ENCODE measurements at places on chromosomes 7 and 10.
A peak's percentile ranks its signal among the peaks of the same experiment; 100 is the strongest.

DNA sequence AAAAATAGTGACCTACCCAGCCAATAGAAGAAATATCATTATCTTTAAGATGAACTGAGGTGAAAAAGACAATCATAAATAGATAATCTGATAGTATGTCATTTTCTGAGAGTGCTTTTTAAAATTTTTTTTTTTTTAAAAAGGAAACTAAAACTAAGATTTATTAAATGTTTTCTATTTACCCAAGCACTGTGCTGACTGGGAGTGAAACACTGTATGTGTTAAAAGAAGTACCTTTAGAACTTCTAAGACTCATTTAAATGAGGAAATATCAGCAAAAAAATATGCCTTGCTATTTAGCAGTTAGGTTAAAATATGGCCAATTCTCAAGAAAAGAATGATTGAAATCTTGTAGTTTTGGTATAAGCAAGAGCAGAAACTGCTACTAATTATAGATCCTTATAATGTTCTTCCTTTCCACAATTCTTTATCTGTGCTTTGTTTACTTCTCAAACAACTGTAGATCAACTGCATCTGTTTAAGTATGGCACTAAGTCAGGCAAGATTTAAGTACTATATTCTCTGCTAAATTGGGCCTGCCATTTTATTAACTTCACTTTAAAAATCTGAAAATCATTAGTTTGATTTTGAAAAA lies 39.5 kb upstream of the WNT2 start:
- no peak for DNase-seq

- DNase-seq: no peak
These were observed 37.0 kb upstream of the RHOBTB1 start for GRCh38 chr10:60980997-60981396.

GRCh38 chr10:65430979-65431378 lies 1494.9 kb upstream of the LRRTM3 start:
- no peak for DNase-seq

GRCh38 chr10:117339578-117339977 lies 35.7 kb downstream of the PDZD8 start:
- DNase-seq: no peak

DNA sequence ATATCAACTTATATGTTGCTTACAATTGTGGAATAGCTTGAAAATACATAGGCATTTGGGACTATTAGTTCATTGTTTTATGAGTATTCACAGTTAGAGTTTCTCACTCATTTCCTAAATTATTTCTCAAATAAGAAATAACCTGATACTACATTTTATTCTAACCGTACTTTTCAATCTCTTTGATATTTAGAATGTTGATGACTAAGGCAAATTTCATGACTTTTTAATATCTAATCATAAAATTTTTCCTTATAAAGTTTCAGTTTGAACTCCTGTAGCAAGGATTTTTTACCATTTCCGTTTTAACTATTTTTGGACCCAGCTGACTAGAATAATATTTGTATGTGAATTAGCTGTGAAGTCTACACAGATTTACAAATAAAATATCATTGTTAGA lies 41.3 kb upstream of the GNAI1 start:
- no peak for DNase-seq

DNA sequence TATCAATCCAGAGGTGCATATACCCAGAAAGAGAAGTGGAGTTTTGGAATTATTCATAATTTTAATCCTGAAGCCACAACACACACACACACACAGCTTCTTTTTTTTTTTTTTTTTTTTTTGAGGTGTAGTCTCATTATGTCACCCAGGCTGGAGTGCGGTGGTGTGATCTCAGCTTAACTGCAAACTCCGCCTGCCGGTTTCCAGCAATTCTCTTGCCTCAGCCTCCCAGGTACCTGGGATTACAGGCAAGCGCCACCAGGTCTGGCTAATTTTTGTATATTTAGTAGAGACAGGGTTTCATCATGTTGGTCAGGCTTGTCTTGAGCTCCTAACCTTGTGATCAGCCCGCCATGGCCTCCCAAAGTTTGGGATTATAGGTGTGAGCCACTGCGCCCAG lies 35.4 kb downstream of the TET1 start:
- DNase-seq: no peak

DNA sequence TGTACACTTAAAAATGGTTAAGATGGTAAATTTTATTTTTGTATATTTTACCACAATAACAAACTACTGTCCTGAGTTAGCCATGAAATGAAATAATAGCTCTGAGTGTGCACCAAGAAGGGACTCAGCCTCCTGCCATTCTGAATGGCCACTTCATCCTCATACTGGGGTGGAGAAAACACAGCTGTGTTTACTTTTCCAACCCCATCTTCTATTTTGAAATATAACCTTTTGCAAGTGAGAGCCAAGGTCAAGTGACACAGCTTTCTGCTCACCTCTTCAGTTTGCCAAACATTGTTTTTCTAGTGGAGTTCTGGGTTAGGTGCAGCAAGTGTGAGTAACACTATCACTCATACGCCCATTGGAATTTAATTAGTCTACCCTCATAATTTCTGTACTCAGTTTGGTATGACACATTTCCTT lies 107.4 kb upstream of the GLCCI1 start:
- no peak for DNase-seq

- DNase-seq: no peak
These were observed 108.3 kb upstream of the CDK6 start for GRCh38 chr7:92944633-92945032.

DNA sequence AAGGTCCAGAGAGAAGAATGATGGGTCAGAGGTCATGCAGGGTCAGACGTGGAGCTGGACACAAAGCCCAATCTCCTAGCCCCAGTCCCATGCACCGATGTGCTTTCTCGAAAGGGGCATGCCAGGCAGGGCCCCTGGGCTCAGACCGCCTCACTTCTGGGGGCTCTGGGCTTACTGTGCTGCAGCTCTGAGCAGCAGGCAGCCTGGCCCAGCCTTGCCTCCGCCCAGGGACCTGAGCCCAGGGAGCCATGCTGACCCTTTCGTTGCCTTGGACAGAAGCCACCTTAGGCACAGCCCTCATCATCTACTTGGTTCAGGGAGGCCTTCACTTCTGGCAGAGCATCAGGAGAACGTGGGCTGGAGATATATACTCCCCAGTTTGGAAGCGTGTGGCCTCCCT lies 161.2 kb downstream of the GRK5 start:
- DNase-seq: no peak

DNA sequence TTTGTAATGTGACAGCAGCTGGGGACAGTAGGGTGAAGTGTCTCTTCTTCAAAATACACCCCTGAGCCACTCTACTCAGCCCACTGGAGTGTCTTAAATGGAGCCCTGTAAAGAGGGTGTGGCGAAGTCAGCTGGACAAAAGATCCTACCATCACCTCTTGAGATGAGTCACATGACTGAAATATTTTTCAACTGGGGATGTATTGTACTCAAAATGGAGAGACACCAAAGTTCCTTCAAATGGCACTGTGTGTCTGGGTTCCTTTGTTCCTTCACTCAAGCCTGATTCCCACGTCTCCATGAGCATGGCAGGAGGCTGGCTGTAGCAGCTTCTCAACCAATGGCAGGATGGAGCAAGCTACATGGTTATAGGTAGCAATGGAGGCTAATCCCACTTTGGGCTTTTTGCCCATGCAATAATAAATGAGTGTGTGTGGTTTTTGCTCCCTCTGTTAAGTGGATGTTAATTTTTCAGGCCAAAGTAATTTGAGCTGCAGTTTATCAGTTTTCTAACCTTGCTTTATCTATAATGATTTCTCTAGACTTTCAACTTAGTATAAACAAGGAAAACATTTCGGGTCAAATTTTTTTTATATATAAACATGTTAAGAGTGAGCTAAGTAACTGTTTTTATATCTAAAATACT lies 68.2 kb downstream of the CLEC2L start:
- no peak for DNase-seq

DNA sequence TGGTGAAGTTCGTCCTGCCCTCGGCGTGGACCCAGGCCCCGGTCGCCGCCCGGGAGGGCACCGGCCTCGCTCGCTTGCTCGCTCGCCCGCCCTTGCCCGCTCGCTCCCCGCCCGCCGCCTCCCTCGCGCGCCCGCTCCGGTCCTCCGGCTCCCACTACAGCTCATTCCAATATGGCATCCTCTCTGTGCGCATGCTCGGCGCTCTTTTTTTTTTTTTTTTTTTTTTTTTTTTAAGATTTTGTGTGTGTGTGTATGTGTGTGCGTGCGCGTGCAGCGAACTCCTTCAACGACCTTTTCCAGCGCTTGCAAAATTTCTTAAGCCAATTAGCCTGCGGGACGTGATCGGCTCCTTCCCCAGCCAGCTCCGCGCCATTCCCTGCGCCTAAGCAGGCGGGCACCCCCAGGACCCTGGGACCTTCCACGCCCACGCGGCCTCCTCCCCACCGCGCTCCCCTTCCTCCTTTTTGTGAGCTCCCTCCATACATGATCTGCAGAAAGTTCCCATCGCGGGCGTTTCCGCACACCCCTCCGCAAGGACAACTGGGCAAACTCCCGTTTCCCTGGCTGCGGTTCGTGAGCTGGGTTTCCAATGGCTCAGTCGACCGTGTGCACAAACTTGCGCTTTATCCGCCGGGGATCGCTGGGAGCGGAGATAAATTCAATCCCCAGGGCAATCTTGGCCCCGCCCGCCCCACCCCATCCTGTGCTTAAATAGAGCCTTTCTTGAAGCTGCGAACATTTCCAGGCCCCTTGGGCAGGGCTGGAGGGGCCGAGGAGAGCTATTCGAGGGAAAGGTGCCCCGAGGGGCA lies at the start of gene SFMBT2:
Gene SFMBT2 (minus strand): TSS at position 173 of the 809 bp plus-strand sequence. CDS start 29,136 bp downstream, outside the sequence.
- DNase-seq: peak; percentile 92

Data from retina (tissue), 1 donor.